ENCODE measurements at places on chromosomes 16 and 17. TPM values are rescaled to one million over a fixed set of nuclear protein-coding genes. Genes with fewer than 3 reads are reported as not detected.

SP2 gene
- total RNA-seq = 25.8 TPM

- H3K4me1 ChIP-seq = peaks cover 16% of the 10 kb centered on the region
- peaks cover 2% of the 10 kb centered on the region for H3K27me3 ChIP-seq
- H3K4me3 ChIP-seq = no peak overlapping the region
- no peaks in the 10 kb centered on the region for H3K36me3 ChIP-seq
- no peak overlapping the region for H3K27ac ChIP-seq
Measured at GRCh38 chr17:57379237-57379894, 123.0 kb downstream of the MSI2 start.

DNA sequence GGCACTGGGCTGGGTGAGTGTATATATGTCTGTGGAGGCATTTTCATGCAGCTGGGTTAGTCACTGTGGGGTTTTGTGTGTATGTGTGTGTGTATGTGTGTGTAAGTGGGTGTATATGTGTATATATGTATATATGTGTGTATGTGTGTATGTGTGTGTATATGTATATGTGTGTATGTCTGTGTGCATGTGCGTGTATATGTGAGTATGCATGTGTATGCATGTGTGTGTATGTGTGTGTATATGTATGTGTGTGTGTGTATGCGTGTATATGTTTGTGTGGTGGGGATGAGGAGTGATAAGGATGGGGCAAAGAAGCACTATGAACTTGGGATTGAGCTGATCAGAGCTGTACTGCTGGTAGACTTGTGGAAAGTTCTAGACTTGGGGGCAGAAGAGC, 29.0 kb upstream of the PLLP start:
- H3K4me1 ChIP-seq = peaks cover 5% of the 10 kb centered on the region
- DNase-seq = no peak
- H3K4me3 ChIP-seq = no peak overlapping the region
- H3K36me3 ChIP-seq = no peaks in the 10 kb centered on the region

GRCh38 chr17:78719630-78720298, 62.3 kb downstream of the CYTH1 start:
- peak overlapping the region; percentile 79 for H3K4me3 ChIP-seq
- no peak for DNase-seq
- peak overlapping the region; percentile 71 for H3K27ac ChIP-seq
- H3K27me3 ChIP-seq = no peaks in the 10 kb centered on the region

DNA sequence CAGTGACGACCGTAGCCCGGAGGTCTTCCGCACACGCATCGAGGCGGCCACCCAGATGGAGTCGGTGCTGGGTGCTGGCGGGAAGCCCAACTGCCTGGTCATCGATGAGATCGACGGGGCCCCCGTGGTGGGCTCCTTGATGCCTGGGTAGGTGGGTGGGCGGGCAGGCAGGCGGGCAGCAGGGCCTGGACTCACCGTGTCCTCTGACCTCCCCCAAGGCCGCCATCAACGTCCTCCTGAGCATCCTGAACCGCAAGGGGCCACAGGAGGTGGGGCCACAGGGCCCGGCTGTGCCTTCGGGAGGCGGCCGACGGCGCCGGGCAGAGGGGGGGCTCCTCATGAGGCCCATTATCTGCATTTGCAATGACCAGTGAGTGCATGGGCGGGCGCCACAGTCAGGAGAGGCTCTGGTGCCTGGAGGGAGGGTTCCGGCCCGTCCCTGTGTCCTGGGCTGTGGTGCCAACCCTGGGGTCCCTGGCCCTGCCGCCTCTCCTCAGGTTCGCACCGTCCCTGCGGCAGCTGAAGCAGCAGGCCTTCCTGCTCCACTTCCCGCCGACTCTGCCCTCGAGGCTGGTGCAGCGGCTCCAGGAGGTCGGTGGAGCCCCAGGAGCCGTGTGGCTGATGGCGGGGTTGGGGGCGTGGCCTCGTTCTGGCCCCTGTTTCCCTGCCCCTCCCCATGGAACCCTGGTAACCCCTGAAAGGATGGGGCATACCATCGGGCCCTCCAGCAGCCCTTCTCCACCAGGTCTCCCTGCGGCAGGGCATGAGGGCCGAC, 4.0 kb downstream of the CHTF18 start:
- H3K4me3 ChIP-seq = no peak overlapping the region
- H3K36me3 ChIP-seq = no peaks in the 10 kb centered on the region
- no peak for DNase-seq
- no peak overlapping the region for H3K27ac ChIP-seq
- no peaks in the 10 kb centered on the region for H3K27me3 ChIP-seq

DNA sequence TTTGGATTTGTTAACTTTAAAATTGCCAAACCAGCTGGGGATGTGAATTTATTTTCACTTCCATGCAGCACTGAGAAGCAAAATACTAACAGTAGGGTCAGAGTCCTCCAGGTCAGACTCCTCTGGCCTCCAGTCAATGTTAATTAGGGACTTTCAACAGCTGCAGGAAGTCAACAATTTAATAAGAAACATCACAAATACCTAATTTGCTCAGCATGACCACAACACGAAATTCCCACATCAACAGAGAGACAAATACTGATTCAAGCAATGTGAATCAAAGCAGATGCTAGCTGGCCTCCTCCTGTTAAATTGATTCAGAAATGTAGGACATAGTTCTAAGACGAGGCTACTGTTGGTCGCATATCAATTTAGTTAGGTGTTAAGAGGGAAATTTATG, 111.7 kb downstream of the ABCA8 start:
- H3K4me3 ChIP-seq = no peak overlapping the region
- H3K27ac ChIP-seq = no peak overlapping the region
- DNase-seq = no peak
- H3K4me1 ChIP-seq = no peaks in the 10 kb centered on the region

All from natural killer cell treated with Interleukin-12 subunit alpha and Interleukin-12 subunit beta and Interleukin-15 and Interleukin-18, amount 100 ng/mL, for 72 hours (primary cell).